T-helper 17 cell (primary cell): ENCODE measurements at places on chromosomes 1 and 21.
A peak's percentile ranks its signal among the peaks of the same experiment; 100 is the strongest.

- H3K36me3 ChIP-seq = no peaks in the 10 kb centered on the region
- no peak overlapping the region for H3K27ac ChIP-seq
- peaks cover 22% of the 10 kb centered on the region for H3K4me1 ChIP-seq
These were observed 48.0 kb downstream of the MAN1C1 start for GRCh38 chr1:25664357-25665199.

DNA sequence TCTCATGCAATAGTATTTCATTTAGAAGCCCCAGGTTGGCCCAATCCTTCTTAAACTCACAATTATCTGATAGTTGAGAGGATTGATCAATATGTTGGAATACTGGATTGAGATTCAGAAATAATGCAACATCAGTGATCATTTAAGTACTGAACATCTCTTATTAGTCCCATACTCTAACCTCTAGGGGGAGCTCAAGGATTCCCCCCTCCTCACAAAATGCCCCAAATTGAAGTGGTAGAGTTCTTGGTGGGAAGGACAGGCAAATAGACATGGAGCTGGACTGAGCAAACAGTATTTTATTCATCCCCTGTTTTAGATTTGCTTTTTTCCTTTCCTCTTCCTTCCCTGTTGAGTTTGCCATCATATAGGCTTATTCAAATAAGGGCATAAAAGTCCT is 62.8 kb downstream of the NGF start:
- H3K27ac ChIP-seq = no peak overlapping the region
- no peak for DNase-seq
- peaks cover 2% of the 10 kb centered on the region for H3K36me3 ChIP-seq

DNA sequence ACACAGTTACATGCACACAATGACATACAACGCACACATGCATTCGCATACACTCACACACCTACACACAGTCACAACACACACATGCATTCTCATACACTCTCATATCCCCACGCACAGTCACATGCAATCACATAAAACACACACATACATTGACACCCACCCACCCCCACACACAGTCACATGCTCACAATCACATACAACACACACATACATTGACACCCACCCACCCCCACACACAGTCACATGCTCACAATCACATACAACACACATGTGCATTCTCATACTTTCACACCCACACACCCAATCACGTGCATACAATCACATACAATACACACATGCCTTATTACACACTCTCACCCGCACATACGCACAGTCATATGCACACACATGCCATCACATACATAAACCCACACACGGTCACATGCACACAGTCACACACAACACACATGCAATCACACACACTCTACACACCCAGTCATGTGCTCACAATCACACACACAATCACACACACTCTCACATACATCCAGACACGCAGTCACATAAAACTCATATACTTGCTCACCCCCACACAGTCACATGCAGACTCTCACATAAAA is 134.3 kb downstream of the CASZ1 start:
- H3K4me1 ChIP-seq = peaks cover 4% of the 10 kb centered on the region
- DNase-seq = no peak
- no peak overlapping the region for H3K4me3 ChIP-seq
- peaks cover 4% of the 10 kb centered on the region for H3K36me3 ChIP-seq

DNA sequence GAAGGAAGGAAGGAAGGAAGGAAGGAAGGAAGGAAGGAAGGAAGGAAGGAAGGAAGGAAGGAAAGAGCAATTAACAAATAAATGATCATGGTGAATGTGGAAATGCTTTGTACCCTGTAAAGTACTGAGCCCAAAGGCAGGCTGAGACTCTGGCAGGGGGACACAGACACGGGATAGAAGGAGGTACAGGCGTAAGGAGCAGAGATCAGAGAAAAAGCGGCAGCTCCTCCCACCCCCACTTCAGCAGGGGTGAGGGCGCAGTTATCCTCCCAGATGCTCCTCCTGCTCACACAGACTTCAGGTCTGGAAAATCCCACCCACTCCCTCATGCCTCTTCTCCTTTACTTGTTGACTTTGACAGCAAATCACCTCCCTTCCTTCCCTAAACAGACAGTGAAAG is 464.5 kb downstream of the MATN1 start:
- no peak for DNase-seq
- no peak overlapping the region for H3K4me3 ChIP-seq
- peaks cover 55% of the 10 kb centered on the region for H3K27me3 ChIP-seq
- no peaks in the 10 kb centered on the region for H3K36me3 ChIP-seq

GRCh38 chr1:224617410-224618355 is 1.6 kb downstream of the CNIH3 start:
- H3K27ac ChIP-seq = peak overlapping the region; percentile 72
- H3K27me3 ChIP-seq = peaks cover 51% of the 10 kb centered on the region
- DNase-seq = no peak
- peaks cover 26% of the 10 kb centered on the region for H3K4me1 ChIP-seq
- peaks cover 2% of the 10 kb centered on the region for H3K36me3 ChIP-seq

DNA sequence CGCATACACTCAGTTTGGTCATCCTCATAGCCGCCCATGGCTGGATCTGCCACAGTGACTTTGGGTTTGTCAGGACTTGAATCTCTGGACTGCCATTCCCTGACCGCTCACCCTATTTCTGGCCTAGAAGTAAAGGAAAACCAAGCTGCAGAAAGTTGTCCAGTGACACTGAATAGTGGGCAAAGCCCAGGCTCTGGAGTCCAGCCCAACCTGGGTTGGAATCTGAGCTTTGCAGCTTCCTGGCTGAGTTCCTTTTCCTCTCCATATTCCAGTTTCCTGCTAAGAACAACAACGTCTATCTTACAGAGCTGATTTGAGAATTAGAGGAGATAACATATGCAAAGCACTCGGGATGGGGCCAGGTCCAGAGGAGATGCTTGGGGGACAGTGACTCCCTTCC is 15.6 kb upstream of the EIF4G3 start:
- H3K27ac ChIP-seq = no peak overlapping the region
- no peak overlapping the region for H3K4me3 ChIP-seq
- DNase-seq = no peak
- peaks cover 11% of the 10 kb centered on the region for H3K4me1 ChIP-seq

GRCh38 chr1:171570295-171570694 is 51.7 kb upstream of the MYOCOS start:
- peaks cover 4% of the 10 kb centered on the region for H3K4me1 ChIP-seq
- no peaks in the 10 kb centered on the region for H3K27me3 ChIP-seq
- H3K4me3 ChIP-seq = no peak overlapping the region
- H3K27ac ChIP-seq = no peak overlapping the region
